ENCODE measurements at places on chromosomes 7 and 10.

- DNase-seq: no peak
These were observed 40.3 kb downstream of the CELF2 start for GRCh38 chr10:11057994-11058393.

- no peak for DNase-seq
These were observed 14.3 kb downstream of the PTPRE start for GRCh38 chr10:127921075-127921752.

GRCh38 chr7:117135553-117135891, 182.2 kb downstream of the ST7 start:
- DNase-seq: no peak

GRCh38 chr7:38955892-38956291, 21.8 kb upstream of the POU6F2 start:
- no peak for DNase-seq

DNA sequence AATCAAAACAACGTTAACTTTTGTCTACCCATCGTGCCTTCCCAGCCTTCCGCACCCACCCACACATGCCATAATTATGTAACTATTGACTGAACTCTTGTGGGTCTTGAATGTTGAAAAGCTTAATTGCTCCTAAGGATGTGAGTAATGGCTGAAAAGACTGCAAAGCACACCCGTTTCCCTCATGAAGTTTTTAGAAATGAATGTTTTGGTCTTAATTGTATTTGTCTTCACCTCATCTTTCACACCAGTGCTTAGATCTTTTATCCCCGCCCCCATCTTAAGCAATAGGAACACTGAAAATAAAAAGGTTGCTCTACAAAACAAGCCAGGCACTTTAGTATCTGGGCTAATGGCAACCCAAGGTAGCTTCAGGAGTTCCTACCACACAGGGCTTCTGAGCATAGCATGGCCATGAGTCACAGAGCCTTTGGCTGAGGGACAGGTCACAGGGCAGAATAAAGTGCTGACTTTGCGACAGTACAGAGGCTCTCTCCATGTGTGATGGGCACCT, 690.5 kb downstream of the PARD3 start:
- DNase-seq: no peak

DNA sequence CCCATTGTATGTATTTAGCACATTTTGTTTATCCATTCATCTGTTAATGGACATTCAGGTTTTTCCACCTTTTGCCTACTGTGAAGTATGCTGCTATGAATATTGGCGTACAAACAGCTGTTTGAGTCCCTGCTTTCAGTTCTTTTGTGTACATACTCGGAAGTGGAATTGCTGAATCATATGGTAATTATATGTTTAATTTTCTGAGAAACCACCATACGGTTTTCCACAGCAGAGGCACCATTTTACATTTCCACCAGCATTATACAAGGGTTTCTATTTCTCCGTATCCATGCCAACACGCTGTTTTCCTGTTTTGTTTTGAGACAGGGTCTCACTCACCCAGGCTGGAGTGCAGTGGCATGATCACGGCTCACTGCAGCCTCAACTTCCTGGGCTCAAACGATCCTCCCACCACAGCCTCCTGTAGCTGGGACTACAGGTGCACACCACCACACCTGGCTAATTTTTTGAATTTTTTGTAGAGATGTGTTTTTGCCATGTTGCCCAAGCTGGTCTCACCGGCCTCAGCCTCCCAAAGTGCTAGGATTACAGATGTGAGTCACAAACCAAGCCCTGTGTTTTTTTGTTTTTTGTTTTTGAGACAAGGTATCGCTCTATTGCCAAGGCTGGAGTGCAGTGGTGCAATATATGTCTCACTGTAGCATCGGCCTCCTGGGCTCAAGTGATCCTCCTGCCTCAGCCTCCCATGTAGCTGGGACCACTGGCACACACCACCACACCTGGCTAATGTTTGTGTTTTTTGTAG, 22.1 kb upstream of the FBXW4 start:
- no peak for DNase-seq

DNA sequence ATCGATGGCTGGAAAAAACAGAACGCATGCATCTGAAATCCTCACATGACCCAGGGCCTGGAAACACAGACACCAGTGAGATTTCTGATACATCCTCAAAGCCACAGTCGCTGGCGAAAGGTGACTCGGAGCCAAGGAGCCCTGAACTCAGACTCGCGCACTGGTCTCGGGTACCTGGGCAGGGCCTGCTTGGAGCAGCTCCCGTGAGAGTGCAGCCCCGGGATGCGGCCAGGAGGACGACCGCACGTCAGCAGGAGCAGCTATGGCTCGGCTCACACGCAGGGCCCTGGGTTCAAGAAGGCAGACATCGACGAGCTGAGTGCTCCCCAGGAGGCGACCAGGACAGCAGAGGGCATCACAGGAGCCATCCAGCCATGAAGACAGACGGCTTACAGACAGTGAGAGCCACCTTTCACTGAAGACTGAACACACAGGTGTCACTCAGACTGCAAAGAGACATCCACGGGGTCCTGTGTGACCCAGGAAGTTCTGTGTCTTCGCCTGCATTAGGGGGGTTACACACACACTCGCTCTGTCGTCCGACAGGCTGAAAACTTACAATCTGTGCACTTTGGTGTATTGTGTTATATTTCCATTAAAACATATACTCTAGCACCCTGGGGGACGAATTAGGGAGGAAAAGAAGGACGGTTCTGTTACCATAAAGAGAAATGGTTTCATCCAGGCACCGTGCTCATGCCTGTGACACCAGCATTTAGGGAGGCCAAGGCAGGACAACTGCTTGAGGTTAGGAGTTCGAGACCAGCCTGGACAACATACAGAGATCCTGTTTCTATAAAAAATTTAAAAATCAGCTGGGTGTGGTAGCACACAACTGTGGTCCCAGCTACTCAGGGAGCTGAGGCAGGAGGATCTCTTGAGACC, 227.7 kb downstream of the MAD1L1 start:
- no peak for DNase-seq

- DNase-seq: no peak
These were observed 93.7 kb downstream of the SVOPL start for GRCh38 chr7:138607216-138608126.

GRCh38 chr7:112300072-112300471, 93.6 kb downstream of the ZNF277 start:
- DNase-seq: no peak

DNA sequence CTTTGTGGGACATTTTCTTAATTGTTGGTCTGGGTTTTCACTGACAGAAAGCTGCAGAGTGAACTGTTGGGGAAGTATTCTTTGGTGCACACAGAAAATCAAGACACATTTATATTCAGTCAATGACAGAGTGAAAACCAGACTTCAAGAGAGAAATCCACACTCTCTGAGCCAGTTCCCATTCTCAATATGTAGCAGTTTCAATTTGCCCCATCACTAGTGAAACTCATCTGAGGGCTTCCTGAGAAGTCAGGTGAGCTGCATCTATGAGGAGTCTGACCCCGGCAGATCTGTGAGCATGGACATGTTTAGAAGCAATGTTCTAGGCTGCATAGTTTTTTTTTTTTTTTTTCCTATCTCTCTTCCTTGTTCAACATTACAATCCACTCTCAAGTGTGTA, 163.7 kb upstream of the AHR start:
- DNase-seq: no peak

DNA sequence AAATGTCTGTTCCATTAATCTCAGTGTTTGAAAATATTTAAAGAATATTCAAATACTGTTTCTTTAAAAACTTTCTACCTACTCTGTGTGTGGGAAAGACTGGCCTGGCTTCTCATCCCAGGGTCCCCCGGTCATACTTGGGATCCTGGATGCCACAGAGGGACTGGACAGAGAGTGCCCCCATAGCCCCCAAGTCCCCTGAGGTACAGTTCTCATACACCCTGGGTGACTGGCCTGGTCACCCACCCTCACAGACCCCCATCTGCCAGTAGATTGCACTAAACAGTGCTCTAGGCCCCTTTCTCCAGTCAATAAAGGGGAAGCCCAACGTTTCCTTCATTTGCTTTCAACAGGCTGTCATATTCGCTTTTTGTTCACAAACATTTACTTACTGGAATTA, 3.0 kb downstream of the TMEM273 start:
- DNase-seq: no peak

GRCh38 chr10:124728071-124728829, 15.9 kb downstream of the FAM53B start:
- DNase-seq: no peak

DNA sequence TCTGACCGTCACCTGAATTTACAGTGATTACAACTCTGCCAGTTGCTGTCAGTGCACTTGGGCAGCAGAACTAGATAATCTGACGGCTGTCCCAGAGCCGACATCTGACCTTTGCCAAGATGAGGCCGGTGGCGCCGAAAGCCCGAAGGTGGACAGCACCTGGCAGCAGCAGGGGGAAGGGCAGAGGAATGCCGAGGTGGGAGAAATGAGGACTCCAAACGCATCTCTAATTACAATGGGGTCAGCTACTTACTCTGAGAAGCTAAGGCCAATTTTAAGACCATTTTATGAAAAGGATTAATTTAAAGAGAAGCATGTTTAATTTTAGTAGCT, 33.8 kb downstream of the TRIM8 start:
- DNase-seq: no peak

DNA sequence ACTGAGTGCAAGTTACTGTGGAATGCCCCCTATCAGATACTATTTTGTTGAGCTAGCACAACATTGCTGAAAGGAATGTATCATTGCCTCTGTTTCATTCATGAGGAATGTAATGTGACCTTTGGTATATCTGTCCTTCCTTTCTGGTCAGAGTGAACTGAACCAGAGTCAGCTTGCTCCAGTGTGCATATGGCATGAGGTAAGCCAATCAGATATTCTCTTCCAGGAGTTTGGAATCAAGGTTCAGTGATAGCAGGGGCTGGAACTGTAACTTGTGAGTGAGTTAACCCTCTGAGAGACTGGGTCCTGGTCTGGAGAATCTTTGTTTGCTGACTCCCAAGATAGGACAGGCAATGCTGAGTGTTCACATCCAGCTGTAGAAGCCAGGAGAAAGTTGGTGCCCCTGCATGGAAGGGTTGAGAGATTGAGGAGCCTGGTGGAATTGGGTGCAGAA, 45.3 kb upstream of the OSBPL3 start:
- DNase-seq: no peak

- no peak for DNase-seq
These were observed 52.5 kb upstream of the GRID1 start for GRCh38 chr10:86419101-86419500.

GRCh38 chr7:135562720-135563119, 5.0 kb downstream of the NUP205 start:
- no peak for DNase-seq

GRCh38 chr7:50868426-50869100, 85.9 kb upstream of the GRB10 start:
- no peak for DNase-seq

GRCh38 chr10:33277135-33277536, 57.3 kb downstream of the NRP1 start:
- DNase-seq: no peak

- no peak for DNase-seq
These were observed 239.7 kb upstream of the INHBA start for GRCh38 chr7:41942468-41943093.

- no peak for DNase-seq
These were observed 604.5 kb downstream of the INHBA start for GRCh38 chr7:41098402-41098801.

DNA sequence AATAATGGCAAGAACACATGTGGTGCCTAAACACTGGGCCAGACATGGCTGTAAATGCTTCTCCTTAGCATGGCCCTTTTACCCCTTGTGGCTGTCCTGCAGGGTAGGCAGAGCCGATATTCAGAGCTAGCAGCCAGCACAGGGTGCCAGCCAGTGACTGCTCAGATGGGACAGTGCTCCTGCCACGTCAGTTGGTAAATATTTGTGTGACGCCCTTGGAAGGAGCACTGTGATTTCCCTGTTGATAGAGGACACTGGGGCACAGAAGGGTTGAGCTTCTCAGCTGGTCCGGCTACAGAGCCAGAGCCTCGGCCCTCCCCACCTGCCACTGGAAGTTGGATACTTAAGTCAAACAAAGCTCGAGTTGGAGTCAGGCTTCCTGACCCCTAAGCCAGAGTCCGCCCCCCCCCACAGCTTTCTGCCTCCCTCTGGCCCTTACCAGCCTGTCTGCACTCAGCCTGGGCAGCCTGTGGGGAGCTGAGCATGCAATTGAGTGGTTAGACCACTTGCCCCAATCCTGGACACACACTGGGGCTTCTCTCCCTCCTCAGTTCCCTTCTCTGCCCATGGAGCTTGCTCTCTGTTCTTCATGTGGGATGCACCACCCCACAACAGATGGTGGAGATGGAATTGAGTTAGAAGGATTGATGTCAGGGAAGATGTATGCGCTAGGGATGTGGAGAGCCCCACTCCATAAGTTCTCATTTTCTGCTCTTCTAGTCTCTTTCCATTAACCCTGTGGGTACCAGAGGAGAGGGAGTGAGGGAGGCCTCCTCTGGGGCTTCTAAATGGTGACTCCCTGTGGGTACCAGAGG, 350.8 kb downstream of the PLXNA4 start:
- DNase-seq: no peak

DNA sequence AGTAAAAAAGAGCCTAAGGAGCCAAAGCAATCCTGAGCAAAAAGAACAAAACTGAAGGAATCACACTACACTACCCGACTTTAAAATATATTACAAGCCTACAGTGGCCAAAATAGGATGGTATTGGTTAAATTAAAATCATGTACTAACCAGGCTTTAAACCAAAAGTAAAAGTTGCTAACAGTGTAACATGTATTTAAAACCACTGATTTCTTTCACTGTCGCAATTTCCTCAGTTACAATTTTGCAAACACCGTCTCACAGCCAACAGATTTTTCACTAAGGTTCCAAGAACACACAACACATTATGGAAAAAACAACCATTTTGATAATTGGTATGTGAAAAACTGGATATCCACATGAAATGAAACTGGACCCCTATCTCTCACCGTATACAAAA, 74.0 kb downstream of the JMJD1C start:
- DNase-seq: no peak

GRCh38 chr7:47572939-47573757, 8.8 kb downstream of the TNS3 start:
- no peak for DNase-seq

DNA sequence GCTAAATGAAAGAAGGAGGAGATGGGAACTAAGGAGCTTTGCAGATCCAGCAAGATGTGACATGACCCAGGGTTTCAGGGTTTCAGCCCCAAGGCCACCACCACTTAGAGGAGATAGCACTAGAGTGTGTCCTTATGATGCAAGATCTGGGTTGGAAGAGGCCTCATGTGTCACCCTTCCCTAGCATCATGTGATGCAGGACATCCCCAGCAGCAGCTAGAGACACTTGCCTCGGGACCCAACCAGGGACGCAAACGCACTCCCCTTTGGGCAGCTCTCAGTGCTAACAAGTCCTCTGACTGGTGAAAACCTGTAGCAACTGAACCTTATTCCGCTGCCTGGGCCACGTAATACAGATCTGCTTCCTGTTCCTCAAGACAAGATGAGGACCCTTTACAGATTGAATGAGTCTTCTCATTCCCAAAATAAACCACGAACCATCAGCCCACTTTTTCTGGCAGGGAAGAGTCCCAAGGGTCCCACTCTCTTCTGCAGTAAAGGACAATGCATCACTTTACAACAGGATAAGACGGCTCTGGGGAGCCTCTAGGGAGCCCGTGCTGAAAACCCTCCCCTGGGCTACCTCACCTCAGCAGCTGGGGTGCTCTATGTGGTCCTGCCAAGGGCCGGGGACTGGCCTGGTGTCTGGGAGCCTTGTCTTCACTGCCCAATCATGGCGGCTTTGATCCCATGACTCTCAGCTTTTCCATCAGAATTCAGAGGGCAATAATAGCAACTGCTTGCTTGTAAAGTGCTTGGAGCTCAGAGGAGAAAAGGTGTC, 44.8 kb upstream of the GDF10 start:
- no peak for DNase-seq
